Transverse colon (tissue), 4 donors: ENCODE measurements at places on chromosomes 2 and 18. TPM values are rescaled to one million over a fixed set of nuclear protein-coding genes. Genes with fewer than 3 reads are reported as not detected.

Gene SLC38A11
- 12.0 TPM for total RNA-seq

Gene POLR1B
- total RNA-seq, result 18.7 TPM

GRCh38 chr2:24874035-24874434 is 46.0 kb downstream of the ADCY3 start:
- no peaks in the 10 kb centered on the region for H3K27me3 ChIP-seq
- H3K36me3 ChIP-seq, result no peaks in the 10 kb centered on the region
- H3K4me3 ChIP-seq, result no peak overlapping the region
- H3K27ac ChIP-seq, result peak overlapping the region; percentile 37
- H3K4me1 ChIP-seq, result no peaks in the 10 kb centered on the region
- no peak for DNase-seq

Gene KCNF1
- total RNA-seq, result not detected

Gene ALLC
- not detected for total RNA-seq

- H3K4me3 ChIP-seq, result no peak overlapping the region
- no peaks in the 10 kb centered on the region for H3K27me3 ChIP-seq
- no peak overlapping the region for H3K27ac ChIP-seq
- no peaks in the 10 kb centered on the region for H3K4me1 ChIP-seq
These were observed 194.1 kb upstream of the GLI2 start for GRCh38 chr2:120541553-120541932.

DNA sequence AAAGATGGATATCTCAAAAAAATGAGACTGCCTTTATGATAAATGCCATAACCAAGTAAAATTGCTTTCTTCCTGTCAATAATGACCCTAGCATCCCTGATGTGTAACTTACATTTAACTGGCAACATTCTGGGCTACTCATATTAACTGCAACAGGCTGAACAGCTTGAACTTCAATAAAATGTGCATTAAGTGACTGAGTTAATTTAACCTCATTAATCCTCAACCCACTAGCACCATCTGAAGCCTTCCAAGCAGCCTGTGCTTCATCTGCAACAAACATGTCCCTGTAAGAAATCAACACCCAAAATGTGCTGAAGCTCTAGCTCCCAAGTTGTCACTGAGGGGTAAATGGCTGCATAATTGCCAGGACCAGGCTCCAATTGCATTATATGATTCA is 296.2 kb upstream of the ZC3H15 start:
- H3K4me1 ChIP-seq, result no peaks in the 10 kb centered on the region
- H3K4me3 ChIP-seq, result no peak overlapping the region
- H3K36me3 ChIP-seq, result no peaks in the 10 kb centered on the region
- H3K27me3 ChIP-seq, result no peaks in the 10 kb centered on the region
- no peak for DNase-seq

Gene BCL2
- 34.8 TPM for total RNA-seq

Gene MC4R
- total RNA-seq, result not detected

GRCh38 chr2:118089139-118089800 is 999 bp downstream of the INSIG2 start:
- peak overlapping the region; percentile 75 for H3K4me3 ChIP-seq
- peak; percentile 31 for DNase-seq
- peak overlapping the region; percentile 80 for H3K27ac ChIP-seq

- H3K27me3 ChIP-seq, result no peaks in the 10 kb centered on the region
- H3K4me1 ChIP-seq, result no peaks in the 10 kb centered on the region
- H3K4me3 ChIP-seq, result no peak overlapping the region
- H3K27ac ChIP-seq, result no peak overlapping the region
- H3K36me3 ChIP-seq, result no peaks in the 10 kb centered on the region
These were observed 842.1 kb upstream of the FANCL start for GRCh38 chr2:59083075-59083828.

- no peak overlapping the region for H3K4me3 ChIP-seq
- no peaks in the 10 kb centered on the region for H3K27me3 ChIP-seq
- DNase-seq, result peak; percentile 23
- H3K27ac ChIP-seq, result no peak overlapping the region
- peaks cover 3% of the 10 kb centered on the region for H3K4me1 ChIP-seq
These were observed 136.7 kb downstream of the SP3 start for GRCh38 chr2:173828189-173829142.

- H3K27ac ChIP-seq, result no peak overlapping the region
- peaks cover 3% of the 10 kb centered on the region for H3K4me1 ChIP-seq
- peak; percentile 48 for DNase-seq
- H3K36me3 ChIP-seq, result no peaks in the 10 kb centered on the region
These were observed 108.6 kb downstream of the COMMD1 start for GRCh38 chr2:62014102-62014501.

- H3K4me1 ChIP-seq, result no peaks in the 10 kb centered on the region
- H3K36me3 ChIP-seq, result no peaks in the 10 kb centered on the region
- peak overlapping the region; percentile 1 for H3K4me3 ChIP-seq
- DNase-seq, result no peak
- no peak overlapping the region for H3K27ac ChIP-seq
These were observed 10.3 kb upstream of the FTCDNL1 start for GRCh38 chr2:199861132-199861774.

Gene TCF23
- not detected for total RNA-seq

- no peaks in the 10 kb centered on the region for H3K36me3 ChIP-seq
- H3K27me3 ChIP-seq, result no peaks in the 10 kb centered on the region
- DNase-seq, result no peak
- no peak overlapping the region for H3K4me3 ChIP-seq
These were observed 113.3 kb upstream of the DNMT3A start for GRCh38 chr2:25454824-25455611.

Gene TEKT4
- total RNA-seq, result not detected

Gene KIAA2012
- not detected for total RNA-seq

- peak overlapping the region; percentile 86 for H3K4me3 ChIP-seq
- H3K36me3 ChIP-seq, result no peaks in the 10 kb centered on the region
- peaks cover 35% of the 10 kb centered on the region for H3K4me1 ChIP-seq
- peak overlapping the region; percentile 97 for H3K27ac ChIP-seq
- H3K27me3 ChIP-seq, result no peaks in the 10 kb centered on the region
- DNase-seq, result peak; percentile 69
These were observed 2.0 kb downstream of the PHLPP1 start for GRCh38 chr18:62717169-62717924.

Gene TUBB8B
- total RNA-seq, result not detected

DNA sequence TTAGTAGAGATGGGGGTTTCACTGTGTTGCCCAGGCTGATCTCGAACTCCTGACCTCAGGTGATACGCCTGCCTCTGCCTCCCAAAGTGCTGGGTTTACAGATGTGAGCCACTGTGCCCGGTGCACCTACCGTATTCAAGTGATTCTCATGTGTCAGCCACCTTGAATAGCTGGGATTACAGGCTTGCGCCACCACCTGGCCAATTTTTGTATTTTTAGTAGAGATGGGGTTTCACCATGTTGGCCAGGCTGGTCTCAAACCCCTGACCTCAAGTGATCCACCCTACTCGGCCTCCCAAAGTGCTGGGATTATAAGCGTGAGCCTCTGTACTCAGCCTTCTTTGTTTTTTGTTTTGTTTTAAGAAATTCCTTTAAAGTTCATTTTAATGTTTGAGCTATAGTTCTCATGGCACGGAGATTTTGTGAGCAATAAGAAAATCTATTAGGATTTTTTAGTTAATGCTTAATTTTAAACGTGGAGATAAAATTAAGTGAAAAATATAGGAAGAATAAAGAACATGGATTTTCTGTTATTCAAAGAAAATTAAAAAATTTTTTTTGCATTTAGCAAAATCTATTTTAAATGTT is 242.6 kb downstream of the PHLPP1 start:
- H3K36me3 ChIP-seq, result no peaks in the 10 kb centered on the region
- peak; percentile 44 for DNase-seq
- H3K27ac ChIP-seq, result no peak overlapping the region
- H3K4me1 ChIP-seq, result no peaks in the 10 kb centered on the region
- H3K27me3 ChIP-seq, result no peaks in the 10 kb centered on the region
- H3K4me3 ChIP-seq, result no peak overlapping the region

DNA sequence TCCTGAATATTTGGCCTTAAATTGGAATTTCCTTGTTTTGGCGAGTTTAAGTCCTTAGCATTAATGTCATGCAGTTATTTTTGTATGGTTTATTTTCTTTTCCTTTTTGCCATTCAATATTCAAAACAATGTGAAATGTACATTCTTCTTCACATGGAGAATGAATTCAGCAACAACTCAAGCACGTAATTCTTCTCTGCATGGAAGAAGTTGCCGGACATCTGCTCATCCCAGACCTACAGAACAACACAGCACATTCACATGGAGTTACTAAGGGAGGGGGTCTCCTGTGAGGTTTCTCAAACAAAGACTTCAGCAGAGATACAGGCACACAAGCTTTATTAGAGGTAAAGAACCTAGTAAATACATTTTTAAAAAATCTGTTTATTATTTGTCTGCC is 236.8 kb downstream of the SATB2 start:
- no peak for DNase-seq
- no peaks in the 10 kb centered on the region for H3K36me3 ChIP-seq
- no peak overlapping the region for H3K4me3 ChIP-seq
- H3K27me3 ChIP-seq, result no peaks in the 10 kb centered on the region
- H3K27ac ChIP-seq, result no peak overlapping the region

- H3K27me3 ChIP-seq, result no peaks in the 10 kb centered on the region
- H3K36me3 ChIP-seq, result no peaks in the 10 kb centered on the region
- no peak for DNase-seq
These were observed 197.9 kb upstream of the ACVR2A start for GRCh38 chr2:147646818-147647468.

GRCh38 chr2:236570081-236570868 is 650 bp downstream of the ACKR3 start:
- no peaks in the 10 kb centered on the region for H3K36me3 ChIP-seq
- no peak for DNase-seq
- peaks cover 53% of the 10 kb centered on the region for H3K27me3 ChIP-seq
- peak overlapping the region; percentile 24 for H3K4me3 ChIP-seq
- peaks cover 12% of the 10 kb centered on the region for H3K4me1 ChIP-seq

Gene DNER
- 4.9 TPM for total RNA-seq

DNA sequence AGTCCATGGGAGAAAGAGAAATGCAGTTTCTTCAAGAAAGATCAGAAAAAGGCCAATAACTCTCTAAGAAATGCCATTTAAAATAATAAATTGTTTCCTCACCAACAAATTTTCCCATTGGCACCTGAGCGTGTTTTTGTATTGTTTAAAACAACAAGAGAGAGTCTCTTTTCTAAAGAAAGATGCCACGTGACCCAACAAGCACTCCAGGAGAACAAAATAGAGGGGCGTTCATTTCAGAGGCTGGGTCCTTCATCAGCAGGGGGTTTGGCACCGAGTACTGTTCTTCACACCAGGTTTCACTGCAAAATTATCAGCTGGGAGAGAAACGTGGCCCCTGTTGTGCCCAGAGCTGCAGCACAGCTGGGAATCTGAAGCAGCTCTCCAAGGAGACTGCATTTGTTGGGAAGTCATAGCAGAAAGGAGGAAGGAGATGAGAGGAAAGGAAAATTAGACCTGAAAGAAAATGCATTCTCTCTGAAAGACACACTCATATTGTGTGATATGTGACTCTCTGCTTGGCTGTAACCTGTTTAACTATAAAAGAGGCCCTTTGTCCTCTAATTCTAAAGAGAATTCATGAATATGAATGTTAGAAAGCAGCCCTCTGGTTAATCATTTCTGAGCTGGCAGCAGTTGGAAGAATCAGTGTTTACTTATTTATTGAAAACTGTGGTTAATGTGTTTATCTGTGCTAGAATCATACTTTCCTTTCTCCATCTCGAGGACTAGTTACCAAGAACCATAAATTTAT is 205.3 kb upstream of the CDH20 start:
- H3K4me3 ChIP-seq, result no peak overlapping the region
- no peaks in the 10 kb centered on the region for H3K4me1 ChIP-seq
- no peaks in the 10 kb centered on the region for H3K27me3 ChIP-seq
- no peak for DNase-seq
- no peak overlapping the region for H3K27ac ChIP-seq

GRCh38 chr18:26438980-26439379 is 109.4 kb downstream of the KCTD1 start:
- H3K27ac ChIP-seq, result no peak overlapping the region
- H3K4me3 ChIP-seq, result no peak overlapping the region
- H3K36me3 ChIP-seq, result no peaks in the 10 kb centered on the region
- no peak for DNase-seq
- H3K4me1 ChIP-seq, result no peaks in the 10 kb centered on the region

Gene LIMS2
- 34.5 TPM for total RNA-seq

- H3K4me3 ChIP-seq, result no peak overlapping the region
- H3K36me3 ChIP-seq, result no peaks in the 10 kb centered on the region
- peaks cover 9% of the 10 kb centered on the region for H3K4me1 ChIP-seq
- DNase-seq, result no peak
These were observed 130.8 kb downstream of the ZNF236 start for GRCh38 chr18:76953156-76953555.

Gene SOCS6
- total RNA-seq, result 47.1 TPM

Gene LOXHD1
- total RNA-seq, result 0.16 TPM

Gene FBXO41
- total RNA-seq, result 1.4 TPM
